ENCODE measurements at places on chromosomes 1 and 21.

GRCh38 chr1:6077506-6077905 is 31.8 kb downstream of the KCNAB2 start:
- DNase-seq: no peak

- peak; percentile 44 for DNase-seq
Observed at GRCh38 chr1:117681093-117681900, 75.4 kb downstream of the TENT5C start.

DNA sequence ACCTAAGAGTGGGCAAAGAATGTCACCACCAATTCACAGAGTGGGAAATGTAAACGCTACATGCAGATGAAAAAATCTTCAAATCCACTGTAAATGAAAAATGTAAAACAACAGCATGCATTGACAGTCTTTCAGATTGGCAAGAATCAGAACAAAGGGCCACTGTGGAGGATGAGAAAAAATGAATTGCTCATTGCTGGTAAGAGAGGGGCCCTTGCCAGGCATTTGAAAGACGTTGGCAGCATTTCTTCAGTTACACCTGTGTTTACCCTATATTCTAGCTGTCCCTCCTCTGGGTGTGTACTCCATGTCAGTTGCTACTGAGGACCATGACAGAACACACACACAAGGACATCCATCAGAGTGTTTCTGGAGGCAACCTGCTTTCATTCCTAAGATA is 25.8 kb upstream of the AADACL3 start:
- no peak for DNase-seq

DNA sequence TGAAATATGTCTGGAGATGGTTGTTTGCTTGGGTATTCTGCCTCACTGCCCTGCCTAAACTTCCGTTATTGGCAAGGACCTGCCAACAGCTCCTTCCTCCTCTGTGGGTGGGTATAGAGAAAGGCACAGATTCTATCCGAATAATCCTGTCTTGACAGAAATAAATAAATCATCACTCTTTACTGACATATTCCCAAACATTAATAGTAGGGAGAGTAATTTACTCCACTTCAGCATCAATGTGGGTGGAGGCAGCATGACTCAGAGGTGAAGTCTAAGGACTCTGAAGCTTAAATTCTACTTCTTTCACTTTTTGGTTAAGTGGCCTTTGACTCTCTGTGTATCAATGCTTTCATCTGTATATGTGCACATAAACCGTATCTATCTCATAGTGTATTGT is 2.9 kb downstream of the CD84 start:
- DNase-seq: no peak

DNA sequence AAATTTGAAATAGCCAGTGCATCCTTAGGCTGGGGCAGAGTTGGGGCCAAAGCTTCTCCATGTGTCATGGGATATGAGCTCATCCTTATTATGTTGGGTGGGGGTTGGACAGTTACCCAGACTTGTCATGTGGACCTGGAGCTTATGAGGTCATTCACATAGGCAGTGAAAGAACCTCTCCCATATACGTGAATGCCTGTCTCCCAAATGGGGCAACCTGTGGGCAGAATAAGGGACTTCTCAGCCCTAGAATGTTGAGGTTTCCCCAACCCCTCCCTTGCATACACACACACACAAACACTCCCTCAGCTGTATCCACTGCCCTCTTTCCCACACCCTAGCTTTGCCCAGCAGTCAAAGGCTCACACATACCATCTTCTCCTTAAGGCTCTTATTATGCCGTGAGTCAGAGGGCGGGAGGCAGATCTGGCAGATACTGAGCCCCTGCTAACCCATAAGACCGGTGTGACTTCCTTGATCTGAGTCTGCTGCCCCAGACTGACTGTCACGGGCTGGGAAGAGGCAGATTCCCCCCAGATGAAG is 2.3 kb upstream of the IVL start:
- DNase-seq: no peak

GRCh38 chr1:76106719-76107235 is 32.2 kb downstream of the ST6GALNAC3 start:
- no peak for DNase-seq

DNA sequence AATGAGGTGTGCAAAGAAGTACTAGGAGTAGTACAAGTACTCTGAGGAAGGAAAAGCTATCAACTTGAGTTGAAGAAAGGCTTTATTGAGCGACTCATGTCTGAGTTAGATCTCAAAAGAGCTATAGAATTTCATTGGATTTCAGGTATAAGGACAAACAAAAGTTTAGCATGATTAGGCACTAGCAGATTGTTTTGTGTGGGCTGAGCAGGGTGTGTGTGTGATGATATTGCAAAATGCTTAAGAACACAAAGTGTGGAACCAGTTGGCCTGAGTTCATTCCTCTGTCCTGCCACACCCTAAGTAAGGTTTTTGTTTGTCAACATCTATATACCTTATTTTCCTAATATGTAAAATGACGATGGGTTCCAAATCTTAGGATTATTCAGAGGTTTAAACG is 158.9 kb downstream of the KCNK2 start:
- no peak for DNase-seq

GRCh38 chr1:56321150-56321490 is 258.2 kb downstream of the PLPP3 start:
- DNase-seq: no peak

- peak; percentile 77 for DNase-seq
Observed at GRCh38 chr1:11645670-11646265, 8.5 kb downstream of the FBXO2 start.

- no peak for DNase-seq
Observed at GRCh38 chr1:176325664-176326063, 118.6 kb upstream of the COP1 start.

DNA sequence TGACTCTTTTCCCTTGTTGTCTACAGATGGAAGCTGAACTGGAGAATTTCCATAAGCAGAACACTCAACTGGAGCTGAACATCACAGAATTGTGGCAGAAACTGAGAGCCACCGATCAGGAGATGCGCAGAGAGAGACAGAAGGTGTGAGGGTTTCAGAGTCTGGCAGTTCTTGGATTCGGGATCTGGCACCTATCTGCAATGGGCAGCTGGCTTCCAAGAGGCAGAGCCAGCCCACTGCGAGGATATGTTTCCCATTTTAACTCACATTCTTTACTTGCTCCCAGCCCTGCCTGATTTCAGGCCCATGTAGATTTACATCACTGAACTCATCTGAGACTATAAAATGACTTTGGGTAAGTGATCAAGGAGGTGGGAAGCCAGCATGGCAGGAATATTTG is 37.3 kb upstream of the TMEM125 start:
- DNase-seq: no peak

DNA sequence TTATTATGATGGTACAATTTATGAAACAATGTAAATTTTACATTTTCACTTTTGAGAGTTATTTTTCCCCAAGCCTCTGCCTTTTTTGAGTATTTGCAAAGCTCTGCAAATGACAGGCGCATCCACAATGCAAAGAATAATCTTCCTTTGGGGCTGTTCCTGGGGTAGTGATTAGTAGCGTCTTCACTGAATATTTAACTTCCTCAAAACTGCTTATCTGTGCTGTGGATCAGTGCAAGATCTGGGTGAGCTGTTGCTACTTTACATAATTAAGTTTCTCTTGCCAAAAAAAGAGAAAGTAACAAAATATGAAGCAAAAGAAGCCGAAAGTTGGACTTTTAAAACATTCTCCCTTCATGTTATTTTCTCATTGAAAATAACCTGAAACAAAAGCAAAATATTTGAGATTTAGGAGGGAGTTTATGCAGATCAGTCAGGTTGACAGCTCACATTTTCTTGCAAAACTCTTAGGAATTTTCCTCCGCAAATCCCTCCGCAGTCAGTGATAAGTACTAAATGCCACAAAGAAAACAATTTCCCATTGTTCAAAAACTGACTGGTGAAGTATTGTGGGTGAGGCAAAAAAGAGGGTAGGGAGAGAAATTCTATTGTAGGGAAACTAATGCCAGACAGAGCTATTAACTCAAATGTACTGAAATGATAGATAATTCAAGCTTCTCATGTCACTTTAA is 276.4 kb upstream of the B3GALT2 start:
- no peak for DNase-seq

GRCh38 chr1:36968730-36969129 is 65.6 kb downstream of the GRIK3 start:
- DNase-seq: no peak

GRCh38 chr1:160154790-160155189 is 3.4 kb downstream of the ATP1A4 start:
- no peak for DNase-seq

GRCh38 chr21:24895885-24896734 is 711.2 kb downstream of the MRPL39 start:
- DNase-seq: no peak

GRCh38 chr1:151059109-151060006 is at the start of gene CDC42SE1:
CDC42SE1 (minus strand) TSS chr1:151059622; CDS start chr1:151055730, 3,892 bp downstream.
- peak; percentile 90 for DNase-seq

DNA sequence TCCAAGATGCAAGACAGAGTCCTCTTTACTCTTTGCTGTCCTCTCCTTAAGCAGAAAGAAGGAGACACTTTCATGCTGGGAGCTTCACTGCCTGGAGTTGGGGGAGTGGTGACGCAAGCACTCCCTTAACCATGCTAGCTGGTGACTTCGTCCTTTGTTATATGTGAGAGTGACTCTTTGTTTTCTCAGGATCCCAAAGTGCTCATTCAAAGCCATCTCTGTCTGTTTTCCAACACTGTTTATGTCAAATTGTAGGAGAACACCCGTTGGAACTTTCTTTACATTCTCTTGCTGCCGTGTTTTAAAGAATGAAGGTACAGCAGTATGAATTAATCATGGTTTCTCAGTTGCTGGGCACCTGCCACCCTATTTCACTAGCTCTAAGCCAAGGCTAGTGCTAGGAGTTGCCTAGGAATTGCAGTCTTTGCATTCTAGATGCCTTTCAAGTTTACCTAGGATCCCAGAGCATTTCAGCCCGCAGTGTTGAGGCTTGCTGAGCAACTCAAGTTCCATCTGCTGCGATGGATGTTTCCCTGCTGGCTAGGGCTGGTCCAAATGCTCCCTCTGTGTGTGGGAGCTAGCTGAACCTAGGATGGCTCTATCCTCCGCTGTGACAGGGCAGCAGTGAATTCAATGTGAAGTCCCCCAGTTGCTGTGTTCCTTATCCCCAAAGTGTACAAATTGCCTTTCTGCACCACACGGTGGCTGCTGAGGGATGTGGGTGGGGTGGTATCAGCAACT is 82.6 kb upstream of the GPR52 start:
- no peak for DNase-seq

DNA sequence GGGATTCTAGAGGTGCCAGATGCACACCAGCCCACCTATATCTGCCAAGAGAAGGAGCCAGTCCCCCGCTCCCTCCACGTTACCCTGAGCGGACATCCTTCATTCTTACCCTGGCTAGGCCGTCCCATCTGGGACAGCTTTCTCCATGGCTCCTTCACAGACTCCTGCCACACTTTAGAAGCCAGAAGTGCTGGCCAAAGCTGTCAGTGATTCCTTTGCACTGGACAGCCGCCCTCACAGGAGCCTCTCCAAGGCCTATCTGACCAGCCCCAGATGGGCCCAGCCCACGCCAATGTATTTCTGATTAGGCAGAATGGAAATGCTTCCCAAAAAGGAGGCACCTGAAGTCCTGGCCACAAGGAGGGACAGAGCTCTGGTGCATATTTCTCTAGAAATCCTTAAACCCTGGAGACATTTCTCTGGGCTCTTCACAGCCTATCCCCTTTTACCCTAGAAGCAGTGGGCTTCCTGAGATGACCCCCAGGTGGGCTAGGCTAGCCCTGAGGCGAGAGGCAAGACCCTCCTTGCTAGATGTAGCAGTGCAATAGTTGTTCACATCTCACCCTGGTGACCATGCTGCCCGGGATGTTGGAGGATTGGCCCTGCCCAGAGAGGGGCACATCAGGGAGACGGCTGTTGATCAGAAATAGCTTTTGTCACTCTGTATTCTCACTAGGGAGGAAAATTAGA is 44.1 kb downstream of the RASSF5 start:
- DNase-seq: peak; percentile 61

DNA sequence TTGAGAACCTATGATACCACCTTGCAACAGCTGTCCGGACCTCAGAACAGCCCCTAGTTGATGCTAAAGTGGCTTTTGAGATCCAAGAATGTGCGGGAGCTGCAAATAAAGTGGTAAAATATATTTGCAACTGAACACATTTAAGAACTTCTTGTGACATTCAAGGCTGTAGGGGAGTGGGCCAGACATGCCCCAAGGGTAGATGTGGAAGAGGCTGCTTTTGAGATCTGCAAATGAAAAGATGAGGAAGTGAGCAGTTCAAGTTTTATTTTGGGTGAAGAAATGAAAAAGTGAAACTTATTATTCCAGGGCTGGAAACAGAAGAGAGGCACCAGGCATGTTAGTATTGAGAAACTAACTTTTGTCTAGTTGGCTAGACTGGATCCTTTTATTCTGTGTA is 359.5 kb upstream of the PLXNA2 start:
- DNase-seq: no peak

- no peak for DNase-seq
Observed at GRCh38 chr21:16863908-16864307, 648.9 kb upstream of the CXADR start.

DNA sequence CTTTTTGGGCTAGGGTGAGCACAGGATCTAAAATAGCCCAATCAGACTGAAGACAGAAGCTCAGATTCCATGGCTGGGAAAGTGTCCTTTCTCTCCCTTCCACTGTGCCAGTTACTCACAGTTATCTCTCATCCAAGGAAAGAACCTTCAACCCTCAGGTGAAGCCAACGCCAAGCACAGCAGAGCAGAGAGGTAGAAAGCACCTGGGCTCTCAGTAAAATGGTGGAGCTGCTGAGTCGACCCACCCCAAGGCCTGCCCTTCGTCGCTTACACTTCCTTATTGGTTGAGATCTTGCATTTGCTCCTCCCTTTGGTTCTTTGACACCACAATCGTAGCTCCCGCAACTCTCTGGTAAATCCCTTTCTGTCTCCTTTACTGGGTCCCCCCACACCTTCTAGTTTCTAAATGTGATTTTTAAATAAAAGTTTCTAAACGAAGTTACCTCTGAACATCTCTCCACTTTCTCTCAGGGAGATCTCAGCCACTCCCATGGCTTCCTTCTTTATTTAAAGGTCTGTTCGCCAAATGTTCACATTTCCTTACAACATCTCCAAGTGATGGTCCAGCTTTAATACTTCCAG is 27.5 kb upstream of the SLC30A1 start:
- DNase-seq: peak; percentile 88

DNA sequence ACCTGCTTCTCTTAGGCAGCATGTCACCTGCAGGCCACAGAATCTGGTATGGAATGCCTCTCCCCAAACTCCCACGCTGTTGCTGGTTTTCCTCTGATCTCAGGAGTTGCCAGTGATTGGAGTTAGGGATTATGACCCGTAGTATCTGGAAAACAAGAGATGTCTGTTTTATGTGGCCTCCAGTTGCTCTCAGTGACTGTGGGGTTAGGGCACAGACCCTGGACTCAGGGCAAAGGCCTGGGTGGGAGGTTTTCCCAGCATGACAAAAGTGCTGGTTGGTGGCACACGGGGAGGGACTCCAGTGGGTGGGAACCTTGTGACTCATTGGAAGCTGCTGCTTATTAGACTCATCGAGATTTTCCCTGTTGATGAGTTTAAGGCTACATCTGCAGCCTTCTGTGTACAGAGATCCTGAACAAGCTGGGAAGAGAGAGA is at the start of gene NR1I3:
Gene NR1I3, minus strand, starts transcription at position 165 of the 435 bp plus-strand sequence. CDS start 1,638 bp downstream, outside the sequence.
- no peak for DNase-seq

- DNase-seq: peak; percentile 53
Observed at GRCh38 chr1:9825093-9826074, 1.6 kb upstream of the CLSTN1 start.

- DNase-seq: peak; percentile 83
Observed at GRCh38 chr1:202692959-202693555, 17.2 kb downstream of the SYT2 start.

GRCh38 chr21:26297851-26298250 is 127.3 kb upstream of the APP start:
- DNase-seq: no peak
